Chondrocyte (in vitro differentiated cells): ENCODE measurements at places on chromosomes 5 and 9. TPM values are rescaled to one million over a fixed set of nuclear protein-coding genes. Genes with fewer than 3 reads are reported as not detected.

GRCh38 chr9:12424243-12424642, 268.9 kb upstream of the TYRP1 start:
- DNase-seq = no peak

DNA sequence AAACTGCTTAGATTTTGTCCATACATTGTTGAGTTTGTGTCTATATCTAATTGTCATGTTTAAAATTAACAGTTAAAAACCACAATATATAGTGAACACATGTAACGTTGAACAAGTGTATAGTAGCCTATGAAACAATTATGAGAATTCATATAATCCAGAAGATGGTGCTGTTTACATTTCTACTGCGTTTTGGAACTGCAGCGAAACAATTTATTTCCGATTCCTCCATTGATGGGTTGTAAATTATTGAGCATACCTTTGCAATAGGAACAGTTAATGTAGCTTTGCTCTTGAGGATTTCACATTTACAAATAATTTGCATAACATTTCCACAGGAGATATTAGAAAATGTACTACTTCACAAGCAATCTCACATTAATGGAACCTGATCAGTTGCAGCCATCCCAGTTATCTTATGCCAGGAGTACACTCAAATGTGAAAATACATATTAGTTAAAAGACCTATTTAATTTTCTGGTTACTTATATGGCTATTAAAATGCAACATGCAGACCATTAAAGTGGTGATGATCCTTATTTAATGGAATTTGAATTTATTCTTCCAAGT, 411.8 kb downstream of the CDH10 start:
- no peak for DNase-seq

GRCh38 chr5:74257060-74257527, 383.4 kb downstream of the ENC1 start:
- no peak for DNase-seq

GRCh38 chr5:130324953-130325671, 420.8 kb downstream of the CHSY3 start:
- no peak for DNase-seq

DNA sequence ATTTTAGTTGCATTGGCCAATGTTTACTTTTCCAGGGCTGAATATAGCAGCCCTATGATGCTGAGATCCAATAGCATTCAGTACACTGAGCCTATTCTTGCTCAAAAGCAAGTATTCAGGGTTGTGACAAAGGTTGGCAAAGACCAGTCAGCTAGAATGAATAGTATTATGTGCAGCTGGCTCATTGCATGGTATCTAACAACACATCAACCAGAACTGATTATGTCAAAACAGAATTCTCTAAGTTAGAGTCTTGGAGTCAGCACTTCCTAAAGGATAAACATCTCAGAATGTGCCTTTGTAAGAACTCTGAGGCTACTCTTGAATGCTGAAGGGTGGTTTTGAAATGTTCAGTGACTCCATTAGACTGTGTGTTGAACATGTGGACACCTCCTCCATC, 774.5 kb upstream of the RGMB start:
- DNase-seq = no peak

- no peak for DNase-seq
Observed at GRCh38 chr9:33161011-33161588, 6.0 kb downstream of the B4GALT1 start.

DNA sequence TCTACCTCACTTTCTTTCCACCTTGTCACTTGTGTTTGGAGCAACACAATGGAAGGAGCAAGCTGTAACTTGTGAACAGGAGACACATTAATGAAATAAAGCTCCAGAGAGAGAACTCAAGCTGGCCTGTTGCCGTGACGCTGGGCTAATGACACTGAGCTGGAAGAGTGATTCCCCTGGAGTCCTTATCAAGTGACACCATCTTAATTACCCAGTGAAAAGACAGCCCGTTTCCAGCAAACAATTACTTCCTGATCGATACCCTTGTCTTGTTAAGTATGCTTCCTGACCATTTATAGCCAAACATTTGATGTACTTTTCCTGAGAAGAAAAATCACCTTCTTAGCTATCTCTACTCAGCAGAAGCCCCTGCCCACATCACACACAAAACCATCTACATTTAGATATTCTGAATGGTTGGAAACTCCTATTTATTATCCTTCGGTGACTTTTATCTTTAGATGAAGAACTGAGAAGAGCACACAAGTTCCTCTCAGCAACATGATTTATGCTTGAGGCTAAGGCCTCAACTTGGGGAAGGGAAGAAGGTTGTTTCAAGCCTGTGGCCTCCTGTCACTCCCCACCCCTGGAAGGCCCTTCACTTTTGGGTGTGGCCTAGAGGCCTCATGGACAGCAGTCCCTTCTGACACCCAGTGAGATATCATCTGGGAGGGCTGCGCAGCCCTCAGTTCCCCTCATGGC, 34.1 kb downstream of the CRHBP start:
- no peak for DNase-seq

DNA sequence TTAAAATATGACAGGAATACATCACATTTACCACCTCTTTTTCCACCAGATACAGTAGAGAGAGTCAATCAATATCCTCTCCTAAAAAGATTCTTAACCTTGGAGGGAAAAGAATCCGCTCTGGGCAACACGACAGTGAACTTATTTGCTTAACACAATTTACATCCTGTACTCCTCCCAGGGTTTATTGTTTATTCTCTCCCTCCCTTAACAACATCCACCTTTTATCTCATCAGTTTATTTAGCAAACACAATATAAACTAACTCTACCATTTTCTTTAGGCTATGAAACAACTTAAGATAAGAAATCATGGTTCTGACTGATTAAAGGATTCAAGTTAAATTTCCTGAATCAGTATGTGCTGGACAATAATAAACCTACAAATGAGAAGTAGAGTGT, 50.9 kb downstream of the CERT1 start:
- no peak for DNase-seq

DNA sequence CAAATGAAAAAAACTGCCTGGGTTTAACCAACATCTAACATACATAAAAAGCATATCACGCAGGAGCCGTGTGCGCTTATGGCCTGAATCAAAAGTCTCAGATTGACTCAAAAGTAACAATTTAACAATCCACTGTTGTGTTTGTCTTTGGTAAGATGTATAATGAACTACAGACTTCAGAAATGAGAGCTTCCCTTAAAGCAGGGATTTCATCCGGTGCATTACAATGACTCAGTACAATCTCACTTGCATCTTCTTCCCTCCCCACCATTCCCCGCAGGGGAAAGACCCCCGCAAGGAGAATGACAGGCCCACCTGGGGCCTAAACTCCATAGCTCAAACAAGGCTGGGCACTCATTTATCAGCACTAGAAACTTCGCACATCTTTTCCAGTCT, 1.4 kb downstream of the ZFR start:
- DNase-seq = no peak

GRCh38 chr5:435156-435790, 7.7 kb upstream of the EXOC3 start:
- no peak for DNase-seq

DNA sequence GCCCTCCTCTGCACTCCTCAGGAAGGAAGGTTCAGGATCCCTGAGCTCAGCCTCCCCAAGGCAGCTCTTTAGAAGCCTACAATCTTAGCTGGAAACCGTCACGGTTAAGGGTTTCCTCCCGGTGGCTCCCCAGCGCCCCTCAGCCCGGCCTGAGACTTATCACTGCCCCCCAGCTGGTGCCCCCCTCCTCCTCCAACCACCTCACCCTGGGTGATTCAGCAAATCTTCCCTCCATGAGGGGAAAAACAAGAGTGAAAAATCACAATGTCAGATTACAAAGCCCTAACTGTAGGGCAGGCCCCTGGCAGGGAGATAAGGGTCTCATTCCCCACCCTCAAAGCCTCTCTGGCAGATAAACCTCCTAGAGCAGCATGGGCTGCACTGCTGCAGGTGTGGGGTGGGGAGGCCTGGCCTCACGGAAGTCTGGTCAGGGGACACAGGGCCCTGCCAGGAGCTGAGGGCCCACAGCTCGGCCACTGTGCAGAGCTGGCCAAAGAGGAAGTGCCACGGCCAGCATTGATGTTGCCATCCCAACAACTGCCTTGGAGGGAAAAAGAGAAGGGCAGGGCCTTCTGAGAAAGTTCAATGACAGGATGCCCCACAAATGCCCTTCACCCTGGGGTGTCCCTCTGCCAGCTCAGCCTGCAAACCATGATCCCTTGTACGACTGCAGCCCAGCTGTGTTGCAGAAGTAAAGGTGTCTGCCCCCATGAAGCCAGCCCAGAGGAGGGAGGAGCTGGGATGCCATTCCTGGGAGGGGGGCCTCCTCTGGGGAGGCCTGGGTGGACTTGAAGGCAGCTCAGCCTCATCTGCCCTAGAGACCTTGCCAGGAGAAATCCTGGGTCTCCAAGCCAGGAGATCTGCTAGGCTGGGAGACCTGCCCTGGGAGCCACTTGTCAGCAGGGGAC, 25.9 kb downstream of the GFI1B start:
- no peak for DNase-seq

The ACSL6 gene
- total RNA-seq = not detected in 3 replicates

The GZMA gene
- total RNA-seq = not detected in 3 replicates

The CCDC69 gene
- total RNA-seq = 1.2 to 1.5 TPM (median 1.3 TPM) in 3 replicates

The SLC28A3 gene
- 0.15 to 0.35 TPM in 2 of 3 replicates, not detected in the other for total RNA-seq

The PTPN3 gene
- total RNA-seq = 4.5 to 7.2 TPM (median 6.6 TPM) in 3 replicates

The SLC6A18 gene
- not detected in 3 replicates for total RNA-seq
